ENCODE measurements at places on chromosomes 3 and 15.

DNA sequence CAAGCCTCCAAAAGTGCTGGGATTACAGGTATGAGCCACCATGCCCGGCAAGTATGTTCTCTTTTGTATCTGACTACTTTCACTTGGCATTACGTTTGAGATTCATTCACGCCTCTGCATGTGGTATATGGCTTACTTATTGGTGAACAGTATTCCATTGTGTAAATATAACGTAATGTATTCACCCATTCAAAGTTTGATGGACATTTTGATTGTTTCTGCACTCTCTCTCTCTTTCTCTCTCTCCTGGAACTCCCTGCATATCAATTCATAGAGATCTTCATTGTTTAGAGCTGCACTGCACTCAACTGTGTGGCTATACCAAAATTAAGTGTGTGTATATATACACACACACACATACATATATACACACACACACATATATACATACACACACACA, 30.4 kb downstream of the SPPL2A start:
- DNase-seq: no peak

- DNase-seq: no peak
Measured at GRCh38 chr3:117531078-117531767, 821.6 kb downstream of the TUSC7 start.

DNA sequence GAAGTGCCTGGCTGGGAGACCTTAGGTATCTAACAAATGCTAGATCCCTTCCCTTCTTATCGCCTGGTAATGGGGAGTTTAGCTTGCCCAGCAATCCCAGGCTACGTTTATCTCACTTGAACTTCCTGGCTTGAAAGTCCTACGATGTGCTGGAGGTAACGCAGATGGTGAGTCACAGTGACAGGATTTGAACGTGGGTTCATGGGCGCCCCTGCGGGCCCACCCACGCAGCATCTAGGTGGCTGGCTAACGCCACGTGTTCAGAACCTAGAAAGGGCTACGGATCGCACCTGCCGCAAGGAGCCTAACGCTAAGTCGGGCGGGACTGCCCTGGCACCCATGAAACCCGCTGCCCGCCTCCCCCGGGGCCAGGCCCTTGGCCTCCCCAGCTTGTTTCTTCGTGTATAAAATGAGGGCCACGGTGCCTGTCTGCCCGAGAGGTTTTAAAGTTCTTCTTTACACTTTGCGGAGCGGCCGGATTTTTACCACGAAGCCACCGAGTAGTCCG, 600 bp upstream of the USP3 start:
- no peak for DNase-seq

GRCh38 chr15:92936138-92936537, 36.0 kb downstream of the CHD2 start:
- DNase-seq: no peak

DNA sequence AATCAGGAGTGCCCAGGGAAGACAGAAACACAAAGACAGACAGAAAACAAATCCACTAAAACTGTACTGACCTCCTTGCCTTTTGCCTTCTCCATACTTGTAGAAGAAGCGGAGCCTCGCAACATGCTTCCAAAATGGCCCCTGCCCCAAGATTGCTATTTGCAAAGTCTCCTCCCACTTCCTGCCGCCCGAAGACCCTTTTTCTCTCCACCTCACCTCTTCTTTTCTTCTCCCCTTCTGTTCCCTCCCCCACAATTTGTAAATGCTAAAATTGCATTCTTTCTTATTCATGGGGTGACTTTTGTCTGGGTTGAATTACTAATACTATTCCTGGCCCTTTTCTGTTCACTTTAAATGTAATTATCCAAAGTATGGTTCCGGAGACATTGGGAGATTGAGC, at the start of gene DPPA4:
TSS of gene DPPA4 (minus strand) at position 154 of the 400 bp plus-strand sequence. CDS start at position 125, 29 bp downstream.
- DNase-seq: no peak

GRCh38 chr3:175770426-175770825, 911.3 kb downstream of the NAALADL2 start:
- no peak for DNase-seq

GRCh38 chr3:135503760-135504686, 461.5 kb upstream of the PPP2R3A start:
- DNase-seq: peak; percentile 57

- DNase-seq: no peak
Measured at GRCh38 chr3:156587760-156588069, 32.8 kb upstream of the SSR3 start.

GRCh38 chr15:55222588-55222987, 25.8 kb upstream of the RSL24D1 start:
- DNase-seq: no peak

Data from stromal cell of bone marrow (primary cell).